Activated gamma-delta T cell (primary cell): ENCODE measurements at places on chromosomes 12 and 14.

- no peak for DNase-seq
Measured at GRCh38 chr12:8058506-8058905, 7.7 kb downstream of the C3AR1 start.

- no peak for DNase-seq
Measured at GRCh38 chr12:53513712-53514410, 6.6 kb upstream of the NPFF start.

GRCh38 chr14:90416720-90417119 lies 19.9 kb downstream of the CALM1 start:
- no peak for DNase-seq

- no peak for DNase-seq
Measured at GRCh38 chr14:70171726-70172125, 17.0 kb downstream of the SLC8A3 start.

- DNase-seq: no peak
Measured at GRCh38 chr12:43976027-43976426, 140.1 kb downstream of the TMEM117 start.

GRCh38 chr12:34218193-34219045 lies 196.1 kb downstream of the ALG10 start:
- DNase-seq: no peak

- no peak for DNase-seq
Measured at GRCh38 chr14:95255487-95255886, 64.2 kb downstream of the CLMN start.

DNA sequence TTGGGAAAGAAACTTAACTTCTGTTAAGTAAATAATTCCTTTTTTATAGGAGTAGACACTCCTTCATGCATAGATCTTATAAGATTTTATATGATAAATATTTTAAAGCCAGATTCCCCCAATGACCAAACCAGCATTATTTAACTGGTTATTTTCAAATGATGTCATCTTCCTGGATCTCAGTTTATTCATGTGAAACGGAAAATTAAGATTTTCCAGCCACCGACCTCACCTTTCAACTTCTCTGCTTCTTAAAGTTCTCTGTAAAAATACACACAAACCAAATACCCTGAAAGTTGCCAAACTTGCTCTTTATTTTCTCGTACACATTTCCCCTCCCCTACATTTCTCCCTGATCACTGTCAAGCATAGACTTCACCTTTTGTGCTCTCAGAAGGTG lies 364.2 kb downstream of the GALC start:
- no peak for DNase-seq

GRCh38 chr12:27048822-27049752 lies 26.7 kb downstream of the MED21 start:
- no peak for DNase-seq

DNA sequence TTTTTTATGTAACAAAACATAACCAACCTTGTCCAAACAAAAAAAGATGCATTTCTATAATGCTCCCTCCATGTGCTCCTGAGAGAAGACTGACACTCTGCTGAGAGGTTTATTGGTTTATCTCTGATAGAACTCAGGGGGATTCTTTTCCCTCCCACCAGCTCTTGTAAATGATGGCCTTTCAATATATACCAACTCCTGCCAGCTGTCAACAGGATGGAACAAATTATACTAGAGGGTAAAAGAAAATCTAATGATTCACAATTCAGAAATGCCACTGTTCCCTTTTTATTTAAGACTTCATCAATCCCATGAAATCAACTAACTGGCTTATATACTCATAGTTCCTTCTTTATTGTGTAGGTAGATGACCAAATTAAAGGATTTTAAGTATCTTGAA lies 25.4 kb downstream of the PSMC1 start:
- no peak for DNase-seq

DNA sequence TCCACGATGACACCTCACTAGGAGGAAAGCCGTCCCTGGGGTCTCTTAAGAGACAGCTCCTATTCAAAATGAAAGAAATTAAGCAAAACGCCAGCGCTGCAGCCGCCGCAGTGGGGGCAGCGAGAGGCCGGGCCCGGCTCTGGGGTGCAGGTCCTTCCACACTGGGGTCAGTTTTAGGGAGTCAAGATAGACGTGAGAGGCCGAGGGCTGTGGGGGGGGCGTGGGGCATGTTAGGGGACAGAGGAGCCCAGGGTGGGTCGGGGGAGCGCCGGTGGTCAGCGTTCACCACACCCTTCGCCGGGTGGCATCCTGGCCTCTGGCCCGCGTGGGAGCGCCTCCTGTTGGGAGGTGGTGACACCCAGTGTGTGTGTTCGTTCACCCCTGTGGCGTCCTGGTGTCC lies 25.7 kb downstream of the KIF26A start:
- DNase-seq: no peak

GRCh38 chr12:97368462-97369163 lies 94.0 kb upstream of the RMST start:
- no peak for DNase-seq

DNA sequence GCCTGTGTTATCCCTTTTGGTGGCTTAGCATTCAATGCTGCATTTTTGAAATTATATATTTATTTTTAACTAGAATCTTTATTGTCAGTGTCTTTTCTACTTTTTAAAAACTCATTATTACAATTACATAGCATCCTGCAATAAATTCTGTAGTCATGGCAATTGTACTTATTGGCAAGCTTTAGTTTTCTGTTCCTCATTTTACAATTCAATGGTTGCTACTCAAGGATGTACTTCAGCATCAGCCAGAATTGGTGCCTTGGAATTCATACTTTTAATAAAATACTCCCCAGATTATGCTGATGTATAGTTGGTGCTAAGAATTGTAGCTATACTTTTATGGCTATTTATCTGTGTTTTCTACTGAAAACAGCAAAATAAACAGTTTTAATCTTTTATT lies 1756.8 kb upstream of the SEL1L start:
- no peak for DNase-seq

DNA sequence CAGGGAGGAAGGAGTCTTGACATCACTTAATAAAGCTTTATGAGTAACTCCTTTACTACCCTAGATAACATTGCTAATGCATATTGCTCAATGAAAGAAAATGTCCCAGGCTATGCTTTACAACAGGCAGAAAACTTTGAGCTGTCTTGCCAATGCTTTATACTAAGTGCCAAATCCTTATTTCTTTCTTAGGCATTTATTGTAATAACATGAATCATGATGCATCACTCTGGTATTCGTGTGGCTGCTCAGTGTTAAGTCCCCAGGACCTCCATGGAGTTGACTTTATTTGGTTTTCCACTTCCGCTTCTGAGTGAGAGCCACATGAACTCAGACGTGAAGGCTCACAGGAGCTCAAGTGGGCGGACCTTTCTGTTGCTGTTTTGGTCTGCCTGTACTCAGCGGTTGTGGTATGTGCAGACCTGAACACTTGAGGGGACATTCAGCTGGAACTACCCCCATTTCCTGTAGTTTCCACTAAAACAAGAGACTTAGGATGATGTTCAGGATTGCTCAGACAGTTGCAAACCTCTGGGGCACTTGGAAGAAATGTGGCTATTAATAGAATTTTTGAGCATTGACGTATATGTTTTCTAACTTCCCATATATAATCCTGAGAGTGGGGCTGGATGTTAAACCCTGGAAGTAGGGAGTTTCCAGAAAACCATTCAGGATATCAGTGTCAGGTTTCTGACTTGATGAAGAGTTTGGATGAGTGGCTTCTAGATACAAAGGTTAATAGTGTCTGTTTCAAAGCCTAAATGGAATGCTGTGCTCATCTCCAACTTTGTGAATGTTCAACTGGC lies 258.6 kb downstream of the MSRB3 start:
- no peak for DNase-seq

GRCh38 chr14:65109357-65109756 lies 7.0 kb upstream of the MAX start:
- DNase-seq: no peak

- no peak for DNase-seq
Measured at GRCh38 chr14:30214014-30214413, 286.4 kb upstream of the PRKD1 start.

- no peak for DNase-seq
Measured at GRCh38 chr14:58650857-58651256, 13.1 kb downstream of the DACT1 start.

GRCh38 chr12:2494486-2495192 lies 300.1 kb upstream of the FKBP4 start:
- DNase-seq: no peak

DNA sequence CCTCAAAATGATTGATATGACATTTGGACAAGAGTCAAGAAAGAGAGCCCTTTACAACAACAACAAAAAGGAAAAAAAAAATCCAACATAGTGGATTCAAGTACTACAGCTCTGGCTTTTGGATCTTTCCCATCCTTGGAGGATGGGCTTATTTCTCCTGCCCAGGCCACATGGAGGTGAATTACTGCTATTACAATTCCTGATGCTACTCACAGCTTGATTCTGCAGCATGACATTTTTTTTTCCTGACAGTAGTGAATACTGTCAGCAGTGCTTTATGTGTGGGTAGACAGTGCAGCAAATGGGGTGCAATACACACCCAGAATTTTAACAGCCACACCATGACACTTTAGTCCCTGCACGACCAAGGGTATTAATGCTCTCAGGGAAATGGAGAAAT lies 42.5 kb upstream of the HSP90B1 start:
- DNase-seq: no peak
